Iris pigment epithelial cell (primary cell): ENCODE measurements at places on chromosomes 4 and X.

DNA sequence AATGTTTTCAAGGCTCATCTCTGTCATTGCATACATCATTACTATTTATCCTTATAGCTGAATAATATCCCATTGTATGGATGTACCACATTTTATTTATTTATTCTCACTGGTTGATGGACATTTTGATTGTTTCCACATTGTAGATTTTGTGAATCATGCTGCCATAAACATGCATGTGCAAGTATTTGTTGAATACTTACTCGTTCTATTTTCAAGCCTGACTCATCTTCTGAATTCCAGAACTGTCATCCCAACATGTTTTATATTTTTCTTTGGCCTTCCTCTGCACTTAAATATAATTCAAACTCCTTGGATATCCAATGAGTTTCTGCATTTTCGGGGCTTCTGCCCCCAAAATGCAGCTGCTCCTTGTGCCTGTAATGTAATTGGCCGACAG is 77.6 kb downstream of the MXRA5 start:
- DNase-seq: peak; percentile 52

- DNase-seq: no peak
These were observed 425.2 kb downstream of the IDS start for GRCh38 chrX:149079805-149080406.

DNA sequence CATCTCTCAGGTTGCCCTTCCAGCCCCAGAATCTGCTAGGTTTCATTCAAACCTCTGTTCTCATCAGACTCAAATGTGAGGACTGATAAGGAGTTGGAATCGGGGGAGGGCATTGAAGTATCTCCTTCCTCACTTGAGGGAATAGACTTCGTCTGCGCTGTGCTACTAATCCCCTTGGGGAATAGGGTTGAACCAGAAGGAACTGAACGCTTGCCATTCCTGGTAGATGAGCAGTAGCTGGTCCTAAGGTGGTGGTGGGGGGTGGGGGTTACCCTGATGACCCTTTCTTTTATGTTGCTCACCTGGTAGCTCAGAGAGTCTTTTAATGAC is 692 bp upstream of the SLC9A7 start:
- DNase-seq: peak; percentile 44

GRCh38 chrX:153744210-153745066 is 19.6 kb upstream of the PLXNB3 start:
- no peak for DNase-seq

- peak; percentile 43 for DNase-seq
These were observed 42.0 kb downstream of the SGMS2 start for GRCh38 chr4:107866726-107867125.

- no peak for DNase-seq
These were observed 278 bp downstream of the CLOCK start for GRCh38 chr4:55546506-55546755.

- peak; percentile 32 for DNase-seq
These were observed 89.4 kb upstream of the DKK2 start for GRCh38 chr4:107125496-107125895.

GRCh38 chr4:87973283-87974169 is 2.0 kb upstream of the SPP1 start:
- DNase-seq: peak; percentile 64

- DNase-seq: peak; percentile 96
These were observed 79.4 kb downstream of the SYNPO2 start for GRCh38 chr4:118968005-118968404.

- DNase-seq: no peak
These were observed 102.8 kb downstream of the GPR50 start for GRCh38 chrX:151279161-151279560.

DNA sequence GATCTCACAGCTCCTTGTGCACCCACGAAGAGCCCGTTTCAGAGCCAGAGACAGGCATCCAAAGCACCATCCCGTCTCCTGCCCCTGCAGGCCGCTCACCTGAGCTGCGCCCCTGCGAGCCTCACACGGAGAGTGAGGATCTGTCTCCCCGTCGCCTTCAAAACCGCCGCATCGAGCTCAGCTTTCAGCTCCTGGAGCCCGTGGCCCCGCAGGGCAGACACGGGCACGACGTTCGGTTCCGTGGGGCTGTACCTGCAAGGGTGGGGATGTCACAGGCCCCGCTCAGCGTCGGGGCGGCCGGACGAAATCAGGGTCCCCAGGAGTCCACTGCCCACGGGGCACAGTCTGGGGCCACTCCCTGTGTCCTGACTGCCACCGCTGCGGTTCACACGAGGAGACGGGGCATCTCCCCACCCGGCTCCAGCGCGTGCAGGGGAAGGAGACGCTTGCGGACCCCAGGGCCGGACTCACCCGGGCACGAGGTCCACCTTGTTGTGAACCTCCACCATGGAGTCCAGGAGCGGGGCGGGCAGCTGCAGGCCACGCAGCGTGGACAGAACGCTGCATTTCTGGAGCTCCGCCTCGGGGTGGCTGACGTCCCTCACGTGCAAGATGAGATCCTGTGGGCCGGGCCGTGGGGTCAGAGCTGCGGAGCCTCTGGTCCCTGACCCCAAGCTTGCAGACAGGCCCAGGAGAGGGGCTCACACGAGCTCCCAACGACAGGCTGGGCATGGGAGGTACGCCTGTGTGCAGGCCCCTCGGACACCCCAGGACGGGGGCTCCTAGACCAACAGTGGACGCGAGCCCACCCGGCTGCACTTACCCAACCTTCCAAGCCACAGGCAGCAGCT is 11.1 kb downstream of the GTPBP6 start:
- no peak for DNase-seq

DNA sequence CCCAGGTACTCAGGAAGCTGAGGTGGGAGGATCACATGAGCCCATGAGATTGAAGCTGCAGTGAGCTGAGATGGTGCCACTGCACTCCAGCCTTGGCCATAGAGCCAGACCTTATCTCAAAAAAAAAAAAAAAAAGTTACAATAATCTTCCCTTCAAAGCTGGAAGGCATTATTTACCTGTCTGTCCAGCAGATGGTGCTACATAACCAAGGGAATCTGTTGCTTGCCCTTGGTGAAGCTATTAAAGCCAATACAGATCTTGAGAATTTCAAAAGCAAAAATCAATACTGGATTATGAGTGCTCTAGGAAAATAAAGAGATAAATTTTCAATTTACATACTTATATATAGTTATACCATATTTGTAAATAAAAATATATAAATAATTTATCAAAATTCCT is 25.9 kb downstream of the PKD2 start:
- peak; percentile 62 for DNase-seq

- DNase-seq: peak; percentile 28
These were observed 156.3 kb downstream of the BTC start for GRCh38 chr4:74638001-74638400.
